GM23338 (cell line): ENCODE measurements at places on chromosomes 1 and 21.
A peak's percentile ranks its signal among the peaks of the same experiment; 100 is the strongest.

DNA sequence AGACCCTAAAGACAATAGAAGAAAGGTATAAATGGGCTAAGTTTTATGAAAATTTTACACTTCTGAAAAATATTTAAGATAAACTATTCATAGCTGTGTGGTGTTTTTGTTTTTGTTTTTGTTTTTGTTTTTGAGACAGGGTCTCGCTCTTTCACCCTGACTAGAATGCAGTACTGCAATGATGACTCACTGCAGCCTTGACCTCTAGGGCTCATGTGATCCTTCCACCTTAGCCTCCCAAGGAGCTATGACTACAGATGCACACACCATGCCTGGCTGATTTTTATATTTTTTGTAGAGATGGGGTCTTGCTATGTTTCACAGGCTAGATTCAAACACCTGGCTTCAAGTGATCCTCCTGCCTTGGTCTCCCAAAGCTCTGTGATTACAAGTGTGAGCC, 66.6 kb downstream of the PUM1 start:
- no peak for DNase-seq

DNA sequence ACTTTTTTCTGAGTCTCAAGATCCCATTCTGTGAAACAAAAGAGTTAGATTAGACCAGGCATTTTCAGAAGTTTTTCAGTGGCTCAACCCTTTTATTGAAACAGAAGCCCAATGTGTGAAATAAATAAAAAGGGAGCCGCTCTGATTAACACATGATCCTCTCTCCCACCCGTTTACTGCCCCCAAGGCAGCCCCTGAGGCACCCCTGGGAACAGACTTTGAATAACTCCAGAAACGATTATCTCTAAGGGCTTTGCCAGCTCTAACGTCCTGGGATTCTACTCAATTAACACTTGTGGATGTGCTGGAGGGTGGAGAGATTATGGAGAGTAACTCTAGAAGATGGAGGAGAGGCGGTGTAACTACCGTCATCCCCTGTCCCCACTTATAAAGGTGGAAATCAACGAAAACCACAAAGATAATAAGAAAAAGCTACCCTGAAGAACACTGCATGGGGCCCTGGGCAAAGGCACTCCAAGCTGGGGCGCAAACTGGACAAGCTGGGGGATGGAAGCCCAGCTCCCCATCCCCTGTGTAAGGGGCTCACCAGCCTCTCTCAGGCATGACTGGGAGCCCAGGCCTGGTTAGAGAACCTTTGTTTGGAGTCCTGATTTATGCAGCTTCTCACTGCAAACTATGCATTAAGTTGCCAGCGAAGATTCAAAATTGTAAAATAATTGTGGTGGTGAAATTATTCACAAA, 39.0 kb upstream of the GRIK3 start:
- DNase-seq: no peak

DNA sequence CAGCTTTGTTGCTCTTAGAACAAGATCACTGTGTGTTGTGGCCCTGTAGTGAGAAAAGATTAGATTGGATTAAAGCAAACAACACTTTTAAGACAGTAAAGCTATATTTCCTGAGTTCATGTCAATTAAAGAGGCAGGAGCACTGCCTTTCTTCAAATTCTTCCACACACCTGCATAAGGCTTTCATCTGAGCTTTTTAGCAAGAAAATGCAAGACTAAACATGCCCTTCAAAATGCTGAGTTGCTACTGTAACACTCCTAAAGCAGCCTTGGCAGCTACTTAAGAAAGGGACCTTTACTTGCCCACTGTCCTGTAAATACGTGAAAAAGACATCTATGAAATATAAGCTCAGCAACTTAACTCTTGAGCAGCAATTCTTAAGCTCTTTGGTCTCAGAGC, 11.8 kb downstream of the DPH5 start:
- DNase-seq: no peak

- peak; percentile 93 for DNase-seq
These were observed 504.2 kb downstream of the SMYD3 start for GRCh38 chr1:246002725-246003441.

GRCh38 chr1:172135076-172135672, 285.3 kb upstream of the C1orf105 start:
- peak; percentile 75 for DNase-seq

DNA sequence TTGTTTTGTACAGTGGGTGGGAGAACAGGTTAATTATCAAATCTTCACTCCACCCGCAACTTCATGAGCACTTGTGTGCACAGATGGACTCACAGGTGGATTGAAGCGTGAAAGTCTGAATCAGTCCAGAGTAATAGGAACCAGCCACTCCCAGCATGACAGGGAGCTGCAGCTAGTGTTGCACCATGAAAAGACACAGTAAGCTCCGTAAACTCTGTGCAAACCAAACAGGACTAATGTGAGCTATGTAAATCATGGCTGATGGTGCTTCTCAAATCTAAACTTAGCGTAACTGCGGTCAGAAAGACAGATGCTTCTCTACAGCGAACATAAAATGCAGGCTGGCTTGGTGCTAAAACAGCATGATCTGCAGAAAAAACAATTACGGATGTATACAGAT, 114.4 kb downstream of the CENPF start:
- no peak for DNase-seq

GRCh38 chr1:15799004-15799867, 8.2 kb downstream of the UQCRHL start:
- DNase-seq: peak; percentile 37

DNA sequence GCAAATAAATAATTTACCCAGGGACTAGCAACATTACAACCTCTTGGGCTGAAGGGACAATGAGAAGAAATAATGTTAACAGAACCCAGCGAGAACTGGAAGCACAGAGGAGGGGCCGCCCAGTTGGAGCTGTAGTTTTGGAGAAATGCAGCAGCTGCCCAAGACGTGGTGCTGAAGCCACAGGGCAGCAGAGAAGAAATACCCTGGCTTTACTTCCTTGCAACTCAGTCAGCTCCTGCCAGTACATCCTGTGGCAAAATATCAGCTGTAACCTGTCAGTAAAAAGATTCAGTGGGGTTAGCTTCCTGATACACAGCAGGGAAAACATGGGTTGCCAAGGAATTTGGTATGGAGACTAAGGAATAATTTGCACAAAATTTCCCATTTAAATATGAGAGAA, 283.6 kb upstream of the USP25 start:
- DNase-seq: peak; percentile 23

DNA sequence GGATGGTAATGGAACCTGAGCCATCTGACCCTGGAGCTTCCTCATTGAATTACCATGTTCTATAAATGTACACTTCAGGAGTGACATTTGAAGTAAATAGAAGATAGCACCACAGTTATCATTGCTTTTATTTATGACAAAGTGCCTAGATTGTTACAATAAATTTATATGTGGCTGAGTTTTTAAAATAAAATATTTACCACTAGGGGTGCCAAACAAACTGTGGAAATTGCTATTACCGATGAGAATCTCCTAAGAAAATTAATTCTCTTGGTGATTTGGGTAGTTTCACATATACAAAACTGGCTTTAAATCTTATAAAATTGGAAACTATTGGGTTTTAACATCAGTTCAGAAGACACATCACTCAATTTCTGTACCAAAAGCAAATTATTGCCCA, 1.4 kb upstream of the TNR start:
- no peak for DNase-seq

- no peak for DNase-seq
These were observed 1.6 kb upstream of the RAB7B start for GRCh38 chr1:206004826-206005225.

DNA sequence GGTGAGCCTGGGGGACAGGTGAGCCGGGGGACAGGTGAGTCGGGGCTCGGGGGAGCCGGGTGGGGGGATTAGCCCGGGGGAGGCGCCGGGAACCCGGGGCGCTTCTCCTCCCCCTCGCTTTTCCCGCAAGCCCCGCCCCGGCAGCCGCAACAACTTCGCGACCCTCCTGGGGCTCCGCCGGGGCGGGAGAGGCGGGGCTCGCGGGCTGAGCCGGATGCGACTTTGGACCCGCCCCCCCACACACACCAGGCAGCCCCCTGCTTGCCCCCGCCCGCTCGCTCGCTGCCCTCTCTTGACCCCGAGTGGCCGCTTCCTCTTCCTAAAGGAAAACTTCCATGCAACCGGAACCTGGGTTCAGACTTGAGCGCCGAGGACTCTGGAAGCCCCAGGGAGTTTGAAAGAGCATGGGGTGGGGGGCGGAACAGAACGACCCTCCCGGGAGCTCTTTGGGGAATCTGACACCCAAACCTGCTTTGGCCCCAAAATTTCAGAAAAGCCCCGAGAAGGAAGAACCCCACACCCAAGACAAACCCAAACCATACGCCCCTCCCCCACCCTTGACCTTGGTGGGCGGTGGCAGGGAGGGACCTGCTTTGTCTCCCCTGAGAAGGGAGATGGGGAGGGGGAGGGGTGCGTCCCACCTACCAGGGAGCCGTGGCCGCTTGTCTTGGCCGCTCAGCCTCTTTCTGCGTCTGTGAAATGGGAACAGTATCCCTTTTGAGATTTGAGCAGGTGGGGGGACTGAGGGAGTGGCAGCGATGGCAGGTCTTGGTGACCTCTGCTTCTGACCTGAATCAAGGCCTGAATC, 550 bp downstream of the ARHGEF16 start:
- DNase-seq: peak; percentile 89

- peak; percentile 6 for DNase-seq
These were observed 868.5 kb downstream of the BRINP3 start for GRCh38 chr1:189609167-189609566.

DNA sequence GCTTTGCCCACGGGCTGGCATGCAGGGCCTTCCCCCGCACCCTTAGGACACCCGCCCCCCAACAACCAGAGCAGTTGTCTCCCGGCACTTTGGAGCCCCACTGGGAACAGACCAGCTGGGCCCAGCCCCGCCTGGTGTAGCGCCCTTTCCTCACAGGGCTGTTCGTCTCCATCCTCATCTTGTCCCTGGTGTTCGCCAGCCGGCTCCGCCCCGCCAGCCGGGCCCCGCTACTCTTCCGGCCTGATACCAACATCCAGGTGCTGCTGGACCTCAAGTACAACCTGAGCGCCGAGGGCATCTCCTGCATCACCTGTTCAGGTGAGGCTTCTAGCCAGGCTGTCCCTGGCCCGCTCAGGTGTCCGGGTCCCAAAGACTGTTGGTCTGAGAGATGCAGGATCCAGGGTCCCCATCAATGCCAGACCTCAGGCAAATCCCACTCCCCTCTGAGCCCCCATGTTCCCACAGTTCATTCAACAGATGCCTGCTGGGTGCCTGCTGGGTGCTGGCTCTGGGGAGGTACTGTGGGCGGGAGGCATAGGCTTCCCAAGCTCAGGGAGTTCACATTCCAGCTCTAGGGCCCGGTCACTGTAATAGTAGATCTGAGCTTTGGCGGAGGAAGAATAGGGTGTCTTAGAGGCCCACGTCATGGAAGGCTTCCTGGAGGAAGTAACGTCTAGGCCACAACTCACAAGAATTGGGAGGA, 41.7 kb downstream of the DISP3 start:
- DNase-seq: no peak

DNA sequence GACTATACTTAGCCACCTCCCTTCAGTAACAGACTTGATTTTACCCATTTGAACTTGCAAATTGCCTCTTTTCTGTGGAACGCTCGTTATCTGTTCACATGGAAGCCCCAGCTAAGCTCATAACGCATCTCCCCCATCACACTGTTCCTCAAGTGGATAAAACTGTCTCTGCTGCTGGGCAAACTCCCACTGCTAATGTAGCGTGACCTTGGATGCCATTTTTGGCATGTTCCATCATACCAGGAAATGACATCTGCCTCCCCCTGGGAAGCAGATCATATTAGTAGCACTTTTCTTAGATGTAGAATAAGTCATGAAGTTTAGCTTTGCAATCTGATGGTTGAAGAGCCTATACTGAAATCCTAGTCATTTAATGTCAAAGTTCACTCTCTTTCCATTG, 528.7 kb upstream of the PLXNA2 start:
- DNase-seq: no peak

- no peak for DNase-seq
These were observed 6.2 kb upstream of the OSCP1 start for GRCh38 chr1:36456391-36456928.

DNA sequence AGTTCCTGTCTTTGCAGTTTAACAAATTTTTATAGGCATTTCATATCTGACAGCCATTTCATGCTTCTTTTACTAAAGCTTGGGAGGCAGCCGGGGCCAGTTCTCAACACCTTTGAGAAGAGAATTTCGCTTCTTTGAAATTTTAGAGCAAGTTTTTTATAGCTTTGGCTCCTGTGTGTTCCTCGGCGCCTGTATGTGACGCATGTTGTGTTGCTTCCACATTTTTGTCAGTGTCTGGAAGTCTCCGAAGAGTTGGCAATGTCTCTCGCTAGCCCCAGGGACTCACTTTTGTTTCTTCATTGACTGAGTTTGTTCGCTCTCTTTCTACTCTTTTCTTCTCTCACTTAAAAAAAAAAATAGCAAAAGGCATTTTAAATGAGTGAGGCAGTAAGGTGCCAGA, 386.9 kb upstream of the PLXNA2 start:
- DNase-seq: no peak

DNA sequence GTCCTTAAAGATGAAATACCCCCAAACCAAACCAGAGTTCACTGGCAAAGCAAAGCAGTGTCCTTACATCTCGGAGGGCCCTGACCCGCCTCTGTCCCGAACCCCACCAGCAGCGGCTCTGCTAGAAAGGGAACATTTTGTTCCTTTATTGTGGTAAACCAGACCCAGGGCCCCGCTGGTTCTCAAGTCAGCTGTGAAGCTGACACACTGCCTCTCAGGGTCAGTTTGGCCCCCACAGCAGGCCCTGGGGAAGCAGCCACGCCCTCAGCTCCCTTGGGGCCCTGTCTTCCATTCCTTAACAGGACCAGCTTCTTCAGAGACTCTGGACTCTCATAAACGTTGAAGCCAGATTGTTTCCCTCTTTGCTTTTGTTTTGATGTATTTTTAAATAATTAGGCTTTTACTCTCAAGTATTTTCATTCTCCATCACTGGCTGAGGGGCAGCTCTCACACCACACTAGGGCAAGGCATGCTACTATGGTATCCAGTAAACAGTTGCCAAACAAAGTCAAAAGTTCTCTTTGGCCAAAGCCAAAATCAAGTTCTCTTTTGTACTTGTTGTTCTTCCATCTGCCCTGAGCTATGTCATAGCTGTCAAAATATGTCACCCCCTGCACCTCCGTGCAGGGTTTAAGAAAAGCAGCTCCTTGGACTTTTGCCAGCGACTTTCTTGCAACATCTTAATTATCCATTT, 61.1 kb upstream of the ANGPTL1 start:
- DNase-seq: no peak

DNA sequence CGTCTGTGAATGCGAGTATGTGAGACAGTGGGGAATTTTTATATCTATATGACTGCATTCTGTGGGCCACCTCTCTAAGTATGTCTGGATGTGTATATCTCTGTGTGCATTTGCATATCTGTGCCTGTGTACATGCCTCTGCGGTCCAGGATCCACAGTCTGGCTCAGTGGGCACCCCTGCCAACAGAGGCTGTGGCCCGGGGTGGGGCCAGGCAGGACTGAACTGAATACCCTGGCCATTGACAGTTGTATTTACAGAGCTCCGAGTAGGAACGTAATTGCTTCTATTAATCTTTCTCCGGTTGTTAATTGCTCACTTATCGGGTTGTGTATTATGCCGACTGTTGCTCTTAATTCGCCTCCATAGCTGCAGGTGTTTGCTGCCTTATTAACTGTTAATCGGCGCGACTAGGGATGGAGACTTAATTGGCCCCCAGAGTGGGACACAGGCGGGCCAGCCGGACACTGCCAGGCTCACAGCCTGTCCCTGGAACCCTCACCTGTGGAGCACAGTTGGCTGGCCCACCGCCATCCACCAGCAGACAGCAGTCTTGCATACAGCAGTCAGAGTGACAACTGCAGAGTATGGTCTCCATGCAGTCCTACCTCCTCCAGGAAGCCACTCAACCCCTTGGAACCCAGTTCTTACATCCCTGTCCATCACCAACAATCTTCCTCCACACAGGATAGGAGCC, 22.4 kb upstream of the ADGRB2 start:
- DNase-seq: no peak
